Central memory CD8-positive, alpha-beta T cell (primary cell): ENCODE measurements at places on chromosomes 3 and 15.

- no peak for DNase-seq
Measured at GRCh38 chr3:11445883-11446282, 173.7 kb downstream of the ATG7 start.

- DNase-seq: no peak
Measured at GRCh38 chr15:70508561-70509281, 254.6 kb downstream of the UACA start.

- no peak for DNase-seq
Measured at GRCh38 chr15:99651023-99651807, 82.0 kb downstream of the LYSMD4 start.

- no peak for DNase-seq
Measured at GRCh38 chr3:16476636-16477035, 36.9 kb downstream of the RFTN1 start.

DNA sequence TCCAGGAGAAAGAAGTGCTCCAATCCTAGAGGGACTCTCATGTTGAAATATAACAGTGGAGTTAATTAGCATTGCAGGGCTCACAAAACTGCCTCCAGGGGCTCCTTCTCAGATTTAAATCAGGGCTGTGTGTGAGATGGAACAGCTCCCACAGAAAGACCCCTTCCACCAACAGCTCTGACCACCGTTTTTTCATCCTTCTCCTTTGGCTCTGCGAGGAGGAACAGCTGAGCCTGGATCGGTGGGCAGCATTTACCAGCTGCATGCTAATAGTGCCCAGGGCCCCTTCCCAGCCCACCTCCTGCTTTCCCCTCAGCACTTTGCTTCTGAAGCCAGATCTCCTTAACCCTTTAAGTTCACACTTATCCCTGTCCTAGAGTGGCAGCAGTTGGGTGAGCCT, 119.2 kb upstream of the UBE2E1 start:
- DNase-seq: no peak

GRCh38 chr3:159039286-159039685, 237.4 kb downstream of the MFSD1 start:
- no peak for DNase-seq

GRCh38 chr3:14228681-14229470, 50.3 kb downstream of the LSM3 start:
- DNase-seq: no peak

DNA sequence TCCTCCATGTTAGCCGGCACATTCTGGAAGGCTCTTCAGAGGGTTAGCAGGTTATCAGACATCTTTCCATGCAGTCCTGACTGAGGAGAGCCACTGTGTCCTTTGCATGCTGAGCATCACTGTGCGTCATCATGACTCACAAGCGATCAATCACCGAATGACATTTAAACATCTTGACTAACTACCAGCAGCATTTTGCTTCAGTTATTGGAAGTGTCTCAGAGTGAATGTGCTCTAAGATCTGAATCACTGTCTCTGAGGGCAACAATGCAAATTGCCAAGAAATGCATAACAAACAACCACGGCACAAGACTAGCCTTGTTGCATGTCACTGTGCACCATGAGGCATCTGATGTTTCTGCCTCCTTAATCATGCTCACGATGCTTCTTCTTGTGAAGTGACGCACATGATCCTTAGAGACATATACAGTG, 18.3 kb upstream of the ATP8B4 start:
- DNase-seq: no peak

- no peak for DNase-seq
Measured at GRCh38 chr3:72331076-72331475, 517.2 kb downstream of the SHQ1 start.

DNA sequence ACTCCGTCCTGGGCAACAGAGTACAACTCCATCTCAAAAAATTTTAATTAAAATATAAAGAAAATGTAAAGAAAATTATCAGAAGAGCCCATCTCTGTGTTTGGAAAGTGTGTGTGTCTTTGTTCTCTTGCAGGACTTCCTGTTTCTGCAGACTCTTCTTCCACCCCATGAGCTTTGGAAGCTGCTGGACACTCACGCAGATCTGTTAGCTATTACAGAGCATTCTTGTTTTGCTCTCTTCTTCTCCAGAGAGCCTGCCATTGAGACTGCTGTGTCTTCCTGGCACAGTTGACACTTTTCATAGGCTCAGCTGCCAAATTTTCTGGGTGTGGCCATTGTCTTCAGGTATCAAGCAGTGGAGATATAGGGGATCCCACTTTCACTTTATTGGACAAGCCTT, 6.0 kb upstream of the CCR8 start:
- DNase-seq: no peak

DNA sequence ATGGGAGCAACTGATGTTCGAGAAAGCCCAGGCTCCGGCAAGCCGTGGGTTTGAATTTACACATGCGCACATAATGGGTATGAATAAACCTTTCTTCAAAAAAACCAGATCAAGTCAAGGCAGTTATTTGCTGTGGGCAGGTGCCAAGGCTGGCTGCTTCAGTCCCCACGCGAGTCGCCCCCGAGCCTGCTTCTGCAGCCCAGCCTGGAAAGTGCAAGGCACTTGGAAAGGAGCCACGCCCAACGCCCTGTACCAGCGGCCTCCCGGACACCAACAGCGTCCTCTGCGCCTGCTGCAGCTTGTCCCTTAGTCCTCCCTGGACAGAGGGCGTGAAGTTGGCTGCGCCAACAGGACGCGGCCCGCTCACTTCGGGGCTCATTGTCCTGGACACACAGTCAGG, 68.9 kb downstream of the KLF15 start:
- no peak for DNase-seq

DNA sequence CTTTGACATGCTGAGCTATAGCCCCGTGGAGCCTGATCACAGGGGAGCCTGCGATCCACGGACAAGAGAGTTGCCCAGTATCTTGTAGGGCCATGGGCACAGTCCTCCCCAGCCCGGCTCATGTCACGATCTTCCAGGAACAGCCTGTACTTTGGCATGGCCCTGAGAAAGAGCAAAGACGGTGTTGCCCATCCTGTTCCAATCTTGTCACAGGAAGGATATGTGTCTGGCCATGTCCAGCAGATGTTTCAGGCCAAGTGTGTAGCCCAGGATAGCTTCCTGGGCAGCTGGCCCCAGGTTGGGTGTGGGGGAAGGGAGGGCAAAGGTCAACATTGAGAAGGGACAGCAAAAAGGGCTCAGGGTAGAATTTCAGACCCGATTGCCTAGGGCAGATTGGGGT, 17.0 kb upstream of the RPL29 start:
- DNase-seq: no peak

GRCh38 chr3:48617559-48617958, 4.0 kb downstream of the TMEM89 start:
- DNase-seq: no peak

GRCh38 chr3:169299889-169300288, 363.6 kb downstream of the MECOM start:
- DNase-seq: no peak

DNA sequence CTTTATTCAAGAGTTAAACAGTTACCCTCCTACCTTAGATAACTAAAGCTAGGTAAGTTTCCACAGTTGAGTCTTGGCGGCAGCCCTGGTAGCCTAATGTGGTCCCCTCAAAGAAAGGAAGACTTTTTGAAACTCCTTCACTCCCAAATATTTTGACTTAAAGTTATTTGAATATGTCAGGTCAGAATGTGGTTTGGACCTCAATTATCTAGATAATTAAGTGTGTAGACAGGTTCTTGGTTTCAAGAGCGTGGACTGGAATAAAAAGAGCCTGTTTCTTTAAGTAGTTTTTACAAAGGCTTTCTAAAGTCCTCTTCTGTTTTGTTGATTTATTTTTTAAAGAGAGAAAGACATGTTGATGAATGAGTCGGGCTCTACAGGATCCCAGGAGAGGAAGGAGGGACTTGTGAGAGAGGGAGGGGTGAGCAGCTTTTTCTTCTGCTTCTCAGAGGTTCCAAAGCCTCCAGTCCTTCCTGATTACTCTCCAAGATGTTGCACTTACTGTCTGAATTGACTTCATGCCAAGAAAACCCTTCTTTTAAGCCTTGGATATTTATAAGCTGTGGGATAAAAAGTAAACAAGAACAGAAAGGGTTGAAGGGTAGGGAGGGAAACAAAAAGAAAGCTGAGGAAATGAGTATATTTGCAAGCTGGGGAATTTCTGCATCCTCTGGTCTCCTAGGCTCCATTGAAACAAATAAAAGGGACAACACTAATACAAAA, 457.4 kb downstream of the IGSF11 start:
- no peak for DNase-seq

GRCh38 chr3:64176461-64176996, 48.7 kb downstream of the PRICKLE2 start:
- no peak for DNase-seq

GRCh38 chr15:101804941-101805340, 1.6 kb downstream of the OR4F6 start:
- no peak for DNase-seq

DNA sequence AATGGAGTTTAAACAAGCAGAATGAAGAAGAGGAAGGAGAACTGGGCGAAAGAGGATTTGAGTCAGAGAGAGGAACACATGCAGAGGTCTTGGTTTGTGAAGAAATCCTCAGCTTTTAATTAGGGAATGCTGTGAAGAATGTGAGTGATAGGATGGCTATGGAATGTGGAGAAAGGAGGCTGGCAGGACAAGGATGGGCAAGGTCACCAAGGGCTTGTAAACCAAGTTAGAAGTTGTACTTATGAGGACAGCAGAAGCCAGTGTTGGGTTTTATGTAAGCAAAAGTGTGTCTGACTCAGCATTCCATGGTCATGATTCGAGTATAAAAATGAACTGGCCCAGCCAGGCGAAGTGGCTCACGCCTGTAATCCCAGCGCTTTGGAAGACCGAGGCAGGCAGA, 60.0 kb upstream of the IL12A start:
- DNase-seq: no peak

DNA sequence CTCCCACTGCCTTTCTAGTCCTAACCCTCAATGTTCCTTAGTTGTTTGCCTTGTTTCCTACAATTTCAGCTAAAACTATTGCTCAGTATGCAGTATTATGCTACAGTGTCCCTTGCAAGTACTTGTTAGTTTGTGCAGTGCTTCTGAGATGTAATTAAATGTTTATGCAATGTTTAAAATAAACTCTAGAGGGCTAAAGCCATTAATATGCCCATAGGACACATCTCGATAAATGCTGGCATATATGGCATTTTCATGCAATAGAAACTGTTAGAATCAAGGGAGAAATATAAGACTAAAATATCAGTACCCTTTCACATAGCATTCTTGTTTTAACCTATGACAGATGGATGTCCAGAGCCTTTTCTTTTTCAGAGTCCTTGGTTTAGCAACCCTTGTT, 59.8 kb upstream of the ACKR4 start:
- no peak for DNase-seq

- DNase-seq: peak; percentile 23
Measured at GRCh38 chr15:72319360-72319984, 485 bp downstream of the CELF6 start.

DNA sequence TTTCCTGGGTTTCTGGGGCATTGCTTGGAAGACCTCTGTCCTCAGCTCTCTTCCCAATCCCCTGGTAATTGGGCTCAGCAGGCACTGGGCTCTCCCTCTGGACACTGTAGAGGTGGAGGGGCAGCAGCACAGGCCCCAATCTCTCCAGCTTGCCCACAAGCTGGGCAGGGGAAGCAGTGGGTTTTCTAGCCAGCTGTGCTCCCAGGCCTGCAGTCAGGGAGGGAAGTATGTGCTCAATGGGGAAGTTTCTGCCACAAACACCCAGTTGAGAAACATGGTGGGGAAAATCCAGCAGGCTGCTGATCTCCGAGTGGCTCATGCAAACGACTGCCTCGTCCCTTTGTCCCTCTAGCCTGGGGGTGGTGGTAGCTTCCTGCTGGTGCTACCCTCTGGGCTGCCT, 12.8 kb upstream of the RFT1 start:
- DNase-seq: no peak

- DNase-seq: no peak
Measured at GRCh38 chr3:18752273-18752934, 327.3 kb upstream of the SATB1 start.

GRCh38 chr3:120416868-120417267, 33.9 kb downstream of the FSTL1 start:
- no peak for DNase-seq

- DNase-seq: no peak
Measured at GRCh38 chr15:99706557-99707303, 26.5 kb downstream of the LYSMD4 start.

- no peak for DNase-seq
Measured at GRCh38 chr3:177034832-177035475, 162.3 kb downstream of the TBL1XR1 start.

DNA sequence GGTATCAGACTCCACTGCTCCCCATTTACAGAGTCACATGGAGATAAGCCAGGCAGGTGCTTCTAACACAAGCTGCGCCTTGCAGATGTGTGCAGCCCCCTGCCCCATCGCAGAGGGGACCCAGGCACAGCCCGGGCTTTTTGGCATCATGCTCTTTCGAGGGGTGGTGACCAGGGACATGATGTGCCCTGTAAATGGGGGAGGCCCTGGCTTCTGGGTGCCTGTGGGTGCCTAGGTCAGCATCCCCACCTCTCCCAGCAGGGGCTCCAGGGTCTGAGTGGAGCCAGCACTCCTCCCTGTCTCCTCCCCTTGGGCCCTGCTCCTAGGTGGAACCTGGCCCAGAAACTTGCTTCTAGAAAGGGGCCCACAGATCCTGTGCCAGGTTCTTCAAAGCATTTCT, 15.2 kb downstream of the TRPM1 start:
- DNase-seq: no peak

DNA sequence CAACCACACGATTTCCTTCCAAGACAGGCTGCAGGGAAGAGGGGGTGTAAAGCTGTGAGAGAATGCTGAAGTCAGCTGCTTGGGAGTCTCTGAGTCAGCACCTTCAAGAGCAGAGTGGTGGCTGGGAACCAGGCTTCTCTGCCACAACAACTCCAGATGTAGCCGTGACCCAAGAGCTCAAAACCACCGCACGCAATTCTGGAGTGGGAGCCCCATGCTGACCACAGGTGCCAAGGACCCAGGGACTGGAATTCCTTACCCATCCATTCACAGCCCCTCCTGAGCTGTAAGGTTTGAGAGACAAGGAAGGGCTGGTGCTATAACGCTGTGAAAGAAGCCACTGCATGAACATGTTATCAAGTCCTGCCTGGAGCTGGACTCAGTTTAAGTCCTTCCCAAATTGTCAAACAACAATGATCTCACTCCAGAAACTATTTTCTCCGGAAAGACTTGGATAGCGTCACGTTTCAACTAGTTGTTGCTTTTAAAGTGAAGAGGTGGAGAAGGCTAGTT, 61.4 kb downstream of the UMPS start:
- no peak for DNase-seq

- no peak for DNase-seq
Measured at GRCh38 chr15:100737214-100737613, 134.8 kb downstream of the ASB7 start.

- DNase-seq: no peak
Measured at GRCh38 chr15:91751611-91752010, 101.9 kb upstream of the SLCO3A1 start.

- DNase-seq: no peak
Measured at GRCh38 chr3:138361561-138361971, 13.2 kb downstream of the MRAS start.

- DNase-seq: peak; percentile 16
Measured at GRCh38 chr15:75452865-75453702, 1.6 kb upstream of the SIN3A start.

GRCh38 chr3:157335233-157336076, 101.2 kb upstream of the PTX3 start:
- no peak for DNase-seq
